ENCODE measurements at places on chromosomes 6 and 20.

- no peak for DNase-seq
Measured at GRCh38 chr6:38354905-38355304, 284.8 kb downstream of the BTBD9 start.

DNA sequence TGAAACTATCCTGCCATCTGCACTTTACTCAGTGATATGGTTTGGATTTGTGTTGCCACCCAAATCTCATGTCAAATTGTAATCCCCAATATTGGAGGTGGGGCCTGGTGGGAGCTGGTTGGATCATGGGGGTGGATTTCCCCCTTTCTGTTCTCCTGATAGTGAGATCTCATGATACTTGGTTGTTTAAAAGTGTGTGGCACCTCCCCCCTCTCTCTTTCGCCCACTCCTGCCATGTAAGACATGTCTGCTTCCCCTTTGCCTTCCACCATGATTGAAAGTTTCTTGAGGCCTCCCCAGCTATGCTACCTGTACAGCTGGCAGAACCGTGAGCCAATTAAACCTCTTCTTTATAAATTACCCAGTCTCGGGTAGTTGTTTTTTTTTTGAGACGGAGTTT is 18.0 kb downstream of the PIGT start:
- DNase-seq = no peak

DNA sequence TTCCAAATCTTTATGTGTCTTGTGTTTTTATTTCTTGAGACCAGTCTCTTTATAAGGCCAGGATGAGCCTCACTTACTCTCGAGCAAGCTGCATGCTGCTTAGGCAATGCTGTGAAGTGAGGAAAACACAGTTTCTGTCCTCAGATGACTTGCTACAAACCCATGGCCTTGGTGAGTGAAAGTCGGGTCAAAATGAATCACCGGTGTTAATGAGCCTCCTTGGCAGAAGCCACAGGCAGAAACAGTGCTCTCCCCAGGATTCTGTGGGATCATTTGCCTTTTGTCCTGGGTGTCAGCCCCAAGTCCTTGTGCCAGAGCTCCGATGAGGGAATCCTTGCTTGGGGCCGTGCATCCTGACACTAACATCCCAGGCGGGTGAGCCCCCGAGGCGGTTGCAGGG is 482.5 kb downstream of the QKI start:
- no peak for DNase-seq

GRCh38 chr20:19749618-19750071 is 8.4 kb upstream of the RIN2 start:
- DNase-seq = no peak

DNA sequence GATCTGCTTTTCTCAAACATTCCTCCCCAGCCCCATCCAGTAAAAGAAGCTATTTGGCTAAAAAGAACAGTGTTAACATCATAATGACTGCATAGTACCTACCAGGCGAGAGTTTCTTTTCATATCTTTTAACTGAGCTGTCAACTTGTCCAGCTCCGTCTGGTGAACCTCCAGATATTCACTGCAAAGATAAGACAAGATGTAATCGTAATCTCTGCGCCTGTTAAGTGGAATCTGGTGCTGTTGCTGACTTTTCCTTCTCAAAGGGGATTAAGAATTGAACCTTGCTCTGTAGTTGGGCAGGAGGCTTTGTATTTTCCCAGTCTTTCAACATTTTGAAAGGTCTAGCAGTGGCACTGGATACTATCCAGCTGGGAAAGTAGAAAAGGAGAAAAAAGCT is 63.0 kb downstream of the RIPOR2 start:
- no peak for DNase-seq

DNA sequence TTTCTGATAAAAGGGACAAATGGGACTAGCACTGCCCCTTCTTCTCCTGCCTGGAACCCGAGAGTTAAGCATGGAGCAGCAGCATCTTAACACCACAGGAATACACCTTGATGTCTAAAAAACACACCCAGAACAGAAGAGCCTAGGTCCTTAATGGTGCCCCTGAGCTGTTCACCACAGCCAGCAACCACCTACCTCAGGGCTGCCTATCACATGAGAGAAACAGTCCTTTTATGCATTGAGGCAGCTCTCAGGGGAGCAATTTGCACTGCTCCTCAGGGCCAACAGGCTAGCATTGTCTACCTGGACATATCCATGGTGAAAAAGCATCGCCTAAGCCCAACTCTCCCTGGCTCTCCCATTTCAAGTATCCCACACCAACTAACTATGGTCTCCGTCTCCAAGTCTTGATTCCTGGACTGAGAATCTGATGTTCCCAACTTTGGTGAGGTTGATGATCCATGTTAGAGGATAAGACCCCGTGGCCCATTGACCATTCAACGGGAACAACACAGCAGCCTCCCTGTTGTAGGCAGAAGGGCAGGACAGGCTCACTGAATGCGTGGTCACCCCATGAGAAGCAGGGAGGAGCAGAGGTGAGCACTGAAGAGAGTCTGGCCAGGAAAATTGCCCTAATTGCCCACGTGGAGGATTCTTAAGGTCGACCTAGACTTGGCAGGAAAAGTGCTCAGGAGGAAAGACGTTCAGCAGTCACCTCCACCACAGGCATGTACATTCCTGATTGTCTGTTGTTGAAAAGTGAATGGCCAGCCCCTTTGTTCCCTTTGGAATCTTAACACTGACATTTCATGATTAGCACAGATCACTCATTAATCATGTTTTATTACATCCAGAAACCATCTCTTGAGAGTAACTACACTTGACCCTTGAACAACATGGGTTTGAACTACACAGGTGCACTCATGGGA is 4.2 kb upstream of the APMAP start:
- DNase-seq = no peak

- peak; percentile 63 for DNase-seq
Measured at GRCh38 chr6:43509984-43510826, at the start of gene LRRC73. LRRC73 (minus strand) TSS chr6:43510346; CDS start chr6:43509785, 561 bp downstream.

DNA sequence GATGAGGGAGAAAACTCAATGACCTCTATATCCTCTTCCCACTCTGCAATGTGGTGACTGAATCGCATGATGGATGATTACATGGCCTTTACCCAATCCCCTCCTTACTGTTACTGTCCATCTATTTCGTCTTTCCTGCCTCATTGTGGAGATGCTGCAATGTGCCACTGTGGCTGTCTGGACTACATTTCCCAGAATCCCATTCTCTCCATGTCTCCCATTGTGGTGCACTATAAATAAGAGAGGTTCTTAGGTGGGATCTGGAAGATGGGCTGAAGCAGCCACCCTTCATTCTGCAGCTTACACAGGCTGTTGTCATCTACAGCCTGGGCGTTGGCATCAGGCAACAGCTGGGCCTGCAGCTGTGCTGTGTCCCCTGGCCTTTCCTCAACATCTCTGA is 233.6 kb downstream of the PRKN start:
- DNase-seq = no peak

DNA sequence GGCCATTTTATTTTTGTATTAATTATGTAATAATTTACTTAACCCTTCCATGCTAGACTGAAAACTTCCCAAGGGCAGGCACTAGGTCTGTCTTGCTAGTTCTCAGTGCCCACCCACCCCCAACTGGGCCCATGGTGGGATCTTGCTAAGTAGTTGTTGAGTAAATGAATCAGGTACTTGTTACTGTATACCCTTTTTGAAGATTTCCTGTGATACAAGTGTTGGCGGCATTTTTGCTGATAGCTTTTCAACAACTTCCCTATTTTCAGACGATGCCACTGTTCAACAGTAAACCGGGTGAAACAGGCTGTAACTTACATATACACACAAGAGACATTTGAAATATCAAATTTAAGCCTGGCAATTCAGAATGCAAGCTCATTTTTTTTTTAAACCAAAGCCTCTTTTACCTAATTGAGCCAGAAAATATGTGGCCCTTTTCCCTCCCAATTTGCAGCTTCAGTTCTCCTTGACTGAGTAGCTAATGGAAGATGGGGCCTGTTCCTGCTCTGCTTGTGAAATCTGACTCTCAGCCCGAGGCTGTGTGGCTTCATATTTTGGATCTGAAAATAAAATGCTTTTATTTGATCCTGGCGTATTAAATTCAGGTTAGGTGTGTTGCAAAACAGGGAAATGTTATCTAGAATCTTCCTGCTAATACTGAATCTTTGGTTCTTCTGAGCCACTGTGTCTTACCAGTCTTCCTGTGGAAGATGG is 288.3 kb downstream of the NRN1 start:
- no peak for DNase-seq

- no peak for DNase-seq
Measured at GRCh38 chr20:32251470-32251869, 26.0 kb upstream of the KIF3B start.

GRCh38 chr6:41222045-41222444 is 6.1 kb upstream of the TREML4 start:
- no peak for DNase-seq
